Lower lobe of right lung (tissue), 2 donors: ENCODE measurements at places on chromosomes 11 and 22. TPM values are rescaled to one million over a fixed set of nuclear protein-coding genes. Genes with fewer than 3 reads are reported as not detected.

The RBMXL2 gene
- total RNA-seq: not detected

The ISX gene
- total RNA-seq: not detected

GRCh38 chr11:28536504-28537267, 428.5 kb downstream of the METTL15 start:
- DNase-seq: no peak

- DNase-seq: no peak
Observed at GRCh38 chr11:122146475-122146874, 30.5 kb upstream of the BLID start.

The RBFOX2 gene
- 50.1 TPM for total RNA-seq

- peak; percentile 75 for DNase-seq
Observed at GRCh38 chr11:1073261-1073724, 1.4 kb upstream of the MUC2 start.

DNA sequence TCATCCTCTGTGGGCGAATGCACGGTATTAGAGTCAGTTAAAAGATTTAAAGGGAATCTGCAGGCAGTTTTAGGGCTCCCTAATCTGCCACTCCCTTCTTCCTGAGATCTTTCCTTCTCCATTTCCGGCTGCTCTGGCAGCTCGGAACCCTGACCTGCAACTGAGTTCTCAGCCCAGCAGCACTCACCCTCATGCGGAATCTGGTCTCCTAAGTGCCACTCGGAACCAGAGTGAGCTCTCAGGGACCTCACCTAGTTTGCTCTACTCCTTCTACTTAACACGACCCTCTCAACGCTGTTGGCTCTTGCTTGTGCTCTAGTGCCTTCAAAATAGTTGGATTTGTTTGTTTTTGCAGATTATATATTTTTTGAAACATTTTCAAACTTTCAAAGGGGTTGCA, 19.3 kb upstream of the IL10RA start:
- DNase-seq: no peak

- DNase-seq: no peak
Observed at GRCh38 chr11:65485920-65486219, 13.0 kb upstream of the MALAT1 start.

DNA sequence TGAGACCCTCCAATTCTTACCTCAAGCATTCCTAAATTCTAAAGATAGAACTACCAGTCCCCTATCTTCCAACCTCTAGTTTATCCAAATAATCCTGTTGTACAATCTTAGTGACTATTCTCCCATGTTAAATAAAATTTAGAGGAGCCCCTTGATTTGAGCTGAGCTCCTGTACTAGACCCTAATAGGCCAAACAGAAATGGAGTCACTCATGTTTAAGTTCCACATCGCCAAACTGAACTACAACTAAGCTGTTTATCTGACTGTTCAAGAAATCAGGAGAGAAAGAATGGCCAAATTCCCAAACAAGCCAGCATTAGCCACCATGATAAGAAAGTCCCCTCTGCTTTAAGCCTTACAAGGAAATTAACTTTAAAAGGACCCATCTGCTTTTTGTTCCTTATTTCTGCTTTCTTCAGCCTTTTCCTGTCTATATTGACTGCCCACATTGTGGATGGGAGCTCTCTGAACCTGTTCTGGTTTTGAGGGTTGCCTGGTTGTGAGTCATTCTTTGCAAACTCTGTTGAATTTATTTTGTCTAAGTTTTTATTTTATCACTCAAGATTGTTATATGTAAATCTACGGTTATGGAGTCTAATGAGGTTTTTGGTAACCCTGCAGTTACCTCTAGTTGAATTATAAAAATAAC, 90.4 kb downstream of the TTC28 start:
- no peak for DNase-seq

DNA sequence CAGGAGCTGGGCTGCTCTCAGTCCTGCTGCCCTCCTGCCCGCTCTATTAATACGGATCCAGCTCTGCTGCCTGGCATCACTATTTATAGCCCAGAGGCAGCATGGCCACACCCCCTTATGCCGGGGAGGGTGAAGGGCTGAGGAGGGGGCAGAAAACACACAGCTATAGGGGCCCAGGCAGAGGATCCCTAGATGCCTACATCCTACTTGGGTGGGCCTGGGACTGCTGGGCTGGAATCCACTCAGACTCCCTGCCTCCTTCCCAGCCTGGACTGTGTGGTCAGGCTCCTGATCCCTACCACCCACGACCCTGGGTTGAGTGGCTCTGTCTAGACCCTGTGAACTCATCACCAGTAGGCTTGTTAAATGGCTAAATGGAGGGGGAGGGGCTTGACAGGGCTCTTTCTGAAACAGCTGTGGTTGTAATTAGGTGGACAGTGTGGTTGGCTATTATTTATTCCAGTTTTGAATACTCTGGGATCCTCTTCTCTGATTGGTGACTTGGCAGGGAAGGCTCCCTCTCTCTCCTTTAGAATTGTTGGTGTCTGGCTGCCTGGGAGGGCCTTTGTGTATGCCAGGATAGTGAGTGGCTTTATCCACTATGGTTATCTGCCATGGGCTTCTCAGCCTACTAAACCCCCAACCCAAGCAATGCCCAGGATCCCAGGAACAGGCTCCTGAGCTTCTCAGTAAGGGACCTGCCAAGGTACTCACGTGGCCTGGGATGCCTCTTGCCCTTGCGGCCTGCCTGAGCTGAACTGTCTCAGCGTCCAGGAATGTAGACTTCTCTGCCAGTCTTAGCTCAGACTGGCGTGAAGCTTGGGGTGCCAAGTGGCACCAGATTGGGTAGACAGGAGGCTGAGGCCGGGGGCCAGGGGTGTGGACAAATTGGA, 15.2 kb downstream of the PHLDB1 start:
- DNase-seq: peak; percentile 62

DNA sequence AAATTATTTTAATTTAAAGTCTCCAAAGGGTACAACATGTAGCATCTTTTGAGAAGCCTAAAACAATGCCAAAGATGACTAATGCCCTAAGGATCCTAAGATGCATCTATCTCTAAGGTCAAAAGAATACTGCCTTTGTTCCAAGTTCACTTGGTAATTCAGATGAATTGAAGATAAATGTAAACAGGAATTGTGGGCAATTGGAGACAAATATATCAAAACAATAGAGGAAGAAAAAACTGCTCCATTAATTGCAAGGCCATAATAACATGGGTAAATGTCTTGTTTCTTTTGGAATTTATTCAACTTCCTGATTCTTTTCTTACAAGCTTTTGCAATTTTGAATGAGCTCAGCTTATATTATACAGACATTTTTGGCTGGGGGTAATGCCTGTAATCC, 338.6 kb downstream of the TTC28 start:
- no peak for DNase-seq

- no peak for DNase-seq
Observed at GRCh38 chr11:15826826-15827225, 529.5 kb downstream of the SOX6 start.

- DNase-seq: peak; percentile 71
Observed at GRCh38 chr22:17807578-17808410, 33.5 kb upstream of the BID start.

DNA sequence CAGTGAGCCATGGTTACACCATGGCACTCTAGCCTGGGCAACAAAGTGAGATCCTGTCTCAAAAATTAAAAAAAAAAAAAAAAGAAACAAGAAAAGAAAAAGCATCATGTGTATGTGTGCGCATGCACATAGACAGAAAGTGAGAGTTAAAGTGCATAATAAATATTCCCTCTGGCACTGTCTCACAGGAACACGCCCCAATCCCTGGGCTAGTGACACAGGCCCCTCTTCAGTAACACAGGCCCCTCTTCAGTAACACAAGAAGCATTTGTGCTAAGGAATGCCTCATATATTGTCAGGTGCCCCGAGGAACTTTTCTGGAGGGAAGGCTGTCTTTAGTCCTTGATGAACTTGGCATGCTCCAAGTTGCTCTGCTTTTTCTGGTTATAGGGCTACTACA, 57.5 kb downstream of the RPL27A start:
- no peak for DNase-seq

DNA sequence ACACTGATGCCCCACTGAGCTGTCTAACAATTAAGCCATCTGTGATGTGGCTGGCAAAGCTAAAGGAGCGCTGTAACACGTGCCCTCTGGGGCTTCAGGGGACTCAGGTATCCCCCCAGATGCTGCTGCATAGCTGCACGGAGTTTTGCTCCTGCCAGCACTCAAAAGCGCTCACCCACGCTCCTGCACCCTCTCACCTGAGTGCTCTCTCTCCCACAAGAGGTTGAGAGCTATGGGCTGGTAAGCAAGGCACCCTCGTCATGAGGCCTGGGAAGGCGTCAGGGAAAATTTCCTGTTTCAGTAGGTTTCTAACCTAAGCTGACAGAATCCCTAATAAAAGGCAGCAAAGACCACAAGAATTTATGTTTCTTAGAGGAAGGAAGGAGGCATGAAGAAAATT, 850.3 kb downstream of the OPCML start:
- DNase-seq: no peak

The OR5M3 gene
- total RNA-seq: not detected

GRCh38 chr11:112162761-112163546, 940 bp downstream of the IL18 start:
- DNase-seq: no peak

- no peak for DNase-seq
Observed at GRCh38 chr11:112523031-112523430, 262.4 kb upstream of the PLET1 start.

DNA sequence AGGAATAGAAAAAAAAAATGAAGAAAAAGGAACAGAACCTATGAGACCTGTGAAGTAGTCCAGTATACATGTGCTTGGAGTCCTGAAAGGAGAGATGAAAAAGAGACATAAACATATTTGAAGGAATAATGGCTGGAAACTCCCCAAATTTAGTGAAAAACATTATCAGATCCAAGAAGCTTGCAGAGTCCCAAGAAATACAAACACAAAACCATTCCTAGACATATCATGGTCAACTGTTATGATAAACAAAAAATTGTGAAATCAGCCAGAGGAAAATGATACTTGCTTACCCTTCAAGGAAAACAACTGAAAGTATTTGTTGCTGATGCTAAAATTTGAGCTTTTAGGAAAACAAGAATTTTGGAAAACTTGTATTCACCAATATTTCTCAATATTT, 250.1 kb downstream of the DDX10 start:
- no peak for DNase-seq

DNA sequence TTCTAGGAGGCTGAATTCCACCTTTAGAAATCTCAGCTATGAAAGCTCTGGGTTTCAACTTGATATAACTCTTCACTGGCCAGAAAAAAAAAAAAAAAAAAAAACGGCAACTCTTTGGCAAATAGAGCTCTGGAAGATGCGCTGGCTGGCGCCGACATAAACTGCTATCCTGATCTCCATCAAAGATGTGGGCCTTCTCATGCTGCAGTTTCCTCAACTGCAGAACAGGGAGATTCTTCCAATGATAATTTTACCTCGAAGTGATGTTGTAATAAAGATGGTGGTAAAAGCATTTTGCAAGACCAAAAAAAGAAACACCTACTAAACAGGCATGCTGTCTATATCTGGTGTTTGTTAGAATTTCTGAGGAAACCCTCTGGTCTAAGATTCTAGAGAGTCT, 20.3 kb downstream of the FLI1 start:
- DNase-seq: no peak

- DNase-seq: no peak
Observed at GRCh38 chr22:49524362-49524761, 303.3 kb downstream of the BRD1 start.

- DNase-seq: no peak
Observed at GRCh38 chr22:17732251-17732854, 41.9 kb downstream of the BID start.

The OR51F1 gene
- total RNA-seq: not detected

The FAM111B gene
- 1.1 TPM for total RNA-seq

GRCh38 chr11:125371431-125371935, 124.6 kb downstream of the FEZ1 start:
- no peak for DNase-seq

- no peak for DNase-seq
Observed at GRCh38 chr11:125404157-125404810, 91.8 kb downstream of the FEZ1 start.

DNA sequence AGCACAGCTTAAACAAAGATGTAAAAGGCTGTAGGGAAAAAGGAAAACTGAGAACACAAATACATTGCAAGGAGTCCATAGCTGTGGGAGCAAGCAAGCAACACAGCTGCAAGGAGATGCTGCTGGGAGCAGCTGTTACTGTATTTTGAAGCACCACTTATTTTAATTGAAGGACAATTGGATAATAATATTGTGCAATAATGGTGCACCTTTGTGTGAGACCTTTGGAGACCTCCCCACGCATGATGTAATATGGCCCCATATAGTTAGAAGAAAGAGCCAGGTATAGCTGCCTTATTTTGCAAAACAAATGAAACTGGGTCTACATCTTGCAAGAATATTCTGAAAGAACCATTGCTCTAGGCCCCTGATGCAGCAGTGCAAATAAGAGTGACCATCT, 191.1 kb upstream of the KIRREL3 start:
- DNase-seq: no peak

GRCh38 chr11:68164437-68164836, 43.2 kb upstream of the CHKA start:
- DNase-seq: no peak

DNA sequence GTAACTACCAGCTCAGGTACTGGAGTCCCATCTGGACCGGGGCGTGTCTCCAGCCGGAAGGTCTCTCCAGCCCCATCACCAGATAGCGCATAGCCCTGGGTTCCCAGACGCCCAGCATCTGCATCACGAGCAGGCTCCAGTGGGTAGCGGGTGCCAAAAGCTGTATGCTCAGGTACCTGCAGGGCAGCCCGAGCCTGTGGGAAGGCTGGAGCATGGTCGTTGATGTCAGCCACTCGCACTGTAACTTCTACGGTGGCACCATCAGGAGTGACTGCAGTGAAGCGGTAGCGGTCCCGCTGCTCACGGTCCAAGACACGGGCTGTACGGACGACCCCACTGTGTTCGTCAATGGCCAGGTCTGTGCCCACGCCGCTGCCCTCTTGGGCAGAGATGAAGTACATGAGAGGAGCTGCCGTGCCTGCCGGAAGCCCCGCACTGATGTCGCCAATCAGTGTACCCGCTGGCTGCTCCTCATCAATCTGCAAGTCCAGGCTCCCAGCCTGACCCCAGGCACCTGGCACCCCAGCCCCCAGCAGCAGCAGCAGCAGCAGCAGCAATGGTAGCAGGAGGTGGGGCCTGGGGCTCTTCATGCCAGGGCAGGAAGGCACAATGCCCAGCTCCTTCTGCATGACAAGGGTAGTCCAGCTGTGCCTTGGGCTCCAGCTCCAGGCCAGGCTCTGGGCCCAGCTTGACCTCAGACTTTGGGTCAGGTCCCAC, 14.5 kb downstream of the DCHS1 start:
- no peak for DNase-seq

- DNase-seq: peak; percentile 38
Observed at GRCh38 chr22:45503816-45504372, 1.2 kb downstream of the FBLN1 start.

- no peak for DNase-seq
Observed at GRCh38 chr11:112776834-112777233, 184.4 kb upstream of the NCAM1 start.

- no peak for DNase-seq
Observed at GRCh38 chr11:125694951-125695350, 14.3 kb upstream of the ACRV1 start.

- no peak for DNase-seq
Observed at GRCh38 chr11:65774525-65775306, 6.1 kb downstream of the AP5B1 start.
